ENCODE measurements at places on chromosomes 13 and 19.

DNA sequence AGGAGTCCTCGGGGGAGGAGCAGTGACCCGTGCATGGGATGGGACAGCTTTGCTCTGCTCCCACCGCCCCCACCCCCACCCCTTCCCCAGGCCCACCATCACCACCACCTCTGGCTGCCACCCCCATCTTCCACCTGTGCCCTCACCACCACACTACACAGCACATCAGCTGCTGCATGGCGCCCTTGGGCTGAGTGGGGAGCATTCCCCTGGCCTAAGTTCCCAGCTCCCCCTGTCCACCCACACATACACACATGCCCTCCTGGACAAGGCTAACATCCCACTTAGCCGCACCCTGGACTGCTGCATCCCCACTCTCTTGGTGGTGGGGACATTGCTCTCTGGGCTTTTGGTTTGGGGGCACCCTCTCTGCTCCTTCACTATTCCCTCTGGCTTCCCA lies 46.2 kb upstream of the SGCG start:
- DNase-seq, result no peak

GRCh38 chr19:48867746-48868113 lies 687 bp downstream of the PLEKHA4 start:
- DNase-seq, result no peak

- peak; percentile 52 for DNase-seq
These were observed 630 bp downstream of the RNF126 start for GRCh38 chr19:662207-662961.

GRCh38 chr13:27960362-27961226 lies 8.5 kb downstream of the CDX2 start:
- DNase-seq, result peak; percentile 19

DNA sequence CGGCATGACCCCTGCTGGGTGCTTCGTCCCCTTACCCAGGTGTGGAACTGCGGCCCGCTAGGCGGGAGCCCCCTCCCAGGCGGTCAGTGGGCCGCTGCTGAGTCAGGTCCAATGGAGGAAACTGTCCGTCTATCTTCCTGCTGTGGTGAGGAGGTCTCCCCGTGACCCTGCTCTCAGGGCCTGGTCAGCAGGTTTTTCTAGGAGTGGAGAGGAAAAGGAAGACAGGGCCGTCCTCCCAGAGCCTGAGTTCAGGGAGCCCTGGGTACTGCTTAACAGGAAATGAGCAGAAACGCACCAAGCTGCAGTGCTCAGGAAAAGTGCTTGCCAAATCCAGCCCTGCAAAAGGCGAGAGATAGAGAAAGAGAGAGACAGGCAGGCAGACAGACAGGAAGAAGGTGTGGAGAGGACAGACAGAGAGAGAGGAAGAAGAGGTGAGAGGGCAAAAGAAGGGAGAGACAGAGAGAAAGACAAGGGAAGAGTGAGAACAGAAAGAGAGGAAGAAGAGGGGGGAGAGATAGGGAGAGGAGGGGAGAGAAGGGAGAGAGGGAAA lies 10.3 kb downstream of the SH3GL1 start:
- DNase-seq, result no peak
